ENCODE measurements at places on chromosomes 7 and 10. TPM values are rescaled to one million over a fixed set of nuclear protein-coding genes. Genes with fewer than 3 reads are reported as not detected.

- H3K4me1 ChIP-seq = no peaks in the 10 kb centered on the region
- H3K36me3 ChIP-seq = no peaks in the 10 kb centered on the region
- H3K4me3 ChIP-seq = no peak overlapping the region
- no peaks in the 10 kb centered on the region for H3K27me3 ChIP-seq
These were observed 16.7 kb downstream of the HABP2 start for GRCh38 chr10:113569576-113569975.

DNA sequence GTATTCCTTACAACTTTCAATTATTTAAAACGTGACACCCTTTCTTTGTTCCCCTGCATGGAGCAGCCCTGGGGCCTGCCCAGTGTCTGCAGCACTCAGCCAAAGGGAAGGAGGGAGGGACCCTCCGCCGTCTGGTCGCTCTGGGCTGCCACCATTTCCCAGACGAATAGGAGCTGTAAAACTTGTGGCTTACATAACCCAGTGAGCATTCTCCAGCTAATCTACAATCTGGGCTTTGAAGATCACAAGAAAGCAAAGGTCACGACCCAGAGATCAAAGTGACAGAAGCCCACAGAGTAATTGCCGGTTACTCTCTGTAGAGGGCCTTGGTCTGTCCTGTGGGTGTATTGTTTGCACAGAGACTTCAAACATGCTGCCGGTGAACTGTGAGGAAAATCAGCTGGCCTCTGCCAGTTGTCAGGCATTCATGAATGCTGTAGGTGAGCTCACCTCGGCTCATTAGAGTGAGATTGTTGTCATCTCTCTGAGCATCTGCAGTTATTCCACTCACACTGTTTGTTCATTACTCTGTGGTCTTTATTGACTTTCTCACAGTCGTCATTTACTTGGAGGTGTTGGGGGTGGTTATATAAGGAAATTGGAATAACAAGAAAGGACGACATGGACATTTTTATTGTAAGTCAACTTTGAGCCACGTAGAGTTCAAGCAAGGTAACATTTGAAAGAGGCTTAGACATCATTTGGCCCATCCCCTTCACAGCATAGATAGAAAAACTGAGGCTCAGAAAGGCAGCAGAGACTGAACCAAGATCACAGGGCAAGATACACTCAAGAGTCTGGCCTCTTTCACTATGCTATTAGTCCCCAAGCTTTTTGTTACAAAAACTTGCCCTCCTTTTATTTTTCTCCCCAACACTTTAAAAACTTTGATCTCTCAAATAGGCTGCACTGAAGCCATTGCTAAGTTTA lies 619.8 kb downstream of the LRMDA start:
- no peaks in the 10 kb centered on the region for H3K36me3 ChIP-seq
- peaks cover 11% of the 10 kb centered on the region for H3K4me1 ChIP-seq
- no peak overlapping the region for H3K4me3 ChIP-seq
- no peaks in the 10 kb centered on the region for H3K27me3 ChIP-seq
- no peak for DNase-seq
- H3K27ac ChIP-seq = no peak overlapping the region

DNA sequence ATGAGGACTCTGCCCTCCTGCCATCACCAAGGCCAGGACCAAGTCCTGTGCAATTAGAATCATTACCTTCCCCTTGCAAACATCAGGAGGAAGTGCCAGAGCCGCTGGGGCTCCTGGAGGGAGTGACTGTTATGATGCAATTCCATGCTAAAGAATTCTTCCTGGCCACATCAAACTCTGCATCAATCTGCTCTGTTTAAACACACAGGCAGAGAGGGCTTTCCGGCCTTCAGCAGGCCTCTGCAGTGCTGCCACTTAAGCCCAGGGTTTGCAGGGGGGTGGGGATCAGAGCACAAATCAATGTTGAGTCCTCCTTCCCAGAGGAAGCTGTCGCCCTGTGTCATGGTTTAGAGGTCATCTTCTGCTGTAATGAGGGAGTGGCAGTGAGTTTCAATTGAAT lies 58.1 kb downstream of the CTBP2 start:
- no peaks in the 10 kb centered on the region for H3K4me1 ChIP-seq
- no peak overlapping the region for H3K4me3 ChIP-seq
- H3K27me3 ChIP-seq = no peaks in the 10 kb centered on the region
- H3K36me3 ChIP-seq = peaks cover 24% of the 10 kb centered on the region
- H3K27ac ChIP-seq = no peak overlapping the region
- DNase-seq = no peak

DNA sequence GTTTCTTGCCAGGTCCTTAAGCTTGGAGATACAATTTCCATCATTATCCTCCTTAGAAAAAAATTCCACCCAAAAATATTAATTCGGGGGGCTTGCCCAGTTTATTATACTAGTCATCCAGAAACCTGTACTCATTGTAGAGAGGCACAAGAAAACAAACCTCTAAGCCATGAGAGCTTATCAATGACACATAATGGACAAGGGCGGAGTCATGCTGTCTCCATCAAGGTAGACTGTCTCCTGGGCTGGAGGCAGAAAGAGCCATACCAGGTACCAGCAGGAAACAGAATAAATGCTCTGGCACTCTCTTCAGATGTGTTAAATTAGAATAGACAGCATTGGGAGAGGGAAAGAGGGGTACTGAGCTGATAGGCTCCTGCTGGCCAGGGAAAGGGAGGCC lies 69.8 kb upstream of the GSDME start:
- H3K36me3 ChIP-seq = no peaks in the 10 kb centered on the region
- peak overlapping the region; percentile 71 for H3K27ac ChIP-seq
- DNase-seq = no peak
- peaks cover 20% of the 10 kb centered on the region for H3K4me1 ChIP-seq
- H3K27me3 ChIP-seq = no peaks in the 10 kb centered on the region

DNA sequence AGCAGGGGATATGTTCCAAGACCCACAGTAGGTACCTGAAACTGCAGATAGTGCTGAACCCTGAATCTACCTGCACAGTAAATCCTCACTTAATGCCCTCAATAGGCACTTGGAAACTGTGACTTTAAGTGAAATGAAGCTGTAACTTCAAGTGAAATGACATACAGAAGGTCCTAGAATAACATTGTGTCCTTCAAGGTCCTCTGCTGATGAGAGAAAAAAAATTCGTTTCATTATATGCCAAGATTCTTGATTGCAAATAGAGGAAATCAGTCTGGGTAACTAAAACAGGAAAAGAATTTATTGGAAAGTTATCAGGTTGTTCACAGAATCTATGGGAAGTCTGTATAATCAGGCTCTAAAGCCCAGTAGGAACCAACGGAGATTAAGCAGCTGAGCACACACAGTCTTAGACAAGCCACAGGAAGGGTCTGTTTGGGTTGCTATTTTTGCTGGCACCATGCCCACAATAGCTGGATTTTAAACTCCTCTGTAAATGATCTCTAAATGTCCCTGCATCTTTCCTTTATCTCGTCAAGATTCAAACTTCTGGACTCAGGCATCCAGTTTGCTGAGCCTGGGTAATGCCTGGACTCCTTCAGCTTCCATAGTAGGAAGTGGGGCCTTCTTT lies 57.5 kb downstream of the EXOC4 start:
- H3K4me3 ChIP-seq = no peak overlapping the region
- H3K4me1 ChIP-seq = no peaks in the 10 kb centered on the region
- H3K27me3 ChIP-seq = no peaks in the 10 kb centered on the region
- no peak for DNase-seq
- H3K36me3 ChIP-seq = no peaks in the 10 kb centered on the region

DNA sequence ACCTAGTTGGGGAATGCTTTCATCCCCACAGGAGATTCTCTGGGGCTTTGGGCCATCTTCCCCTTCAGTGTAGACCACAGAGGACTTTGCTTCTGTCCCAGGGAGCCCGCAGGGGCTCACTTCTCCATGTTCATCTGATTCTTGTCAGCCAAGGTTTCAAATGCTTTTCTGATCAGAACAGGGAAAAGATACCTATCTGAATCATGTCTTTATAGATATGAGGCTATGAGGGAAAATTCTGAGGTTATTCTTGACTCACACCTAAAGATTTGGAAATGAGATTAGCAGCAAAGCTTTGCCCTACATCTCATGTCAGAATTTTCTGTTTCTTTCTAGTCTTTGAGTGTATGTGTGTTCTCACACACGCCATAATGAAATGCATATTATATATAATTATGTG lies 53.3 kb downstream of the FIGNL1 start:
- DNase-seq = no peak
- no peak overlapping the region for H3K4me3 ChIP-seq
- no peaks in the 10 kb centered on the region for H3K27me3 ChIP-seq
- peaks cover 5% of the 10 kb centered on the region for H3K4me1 ChIP-seq

GRCh38 chr10:17061418-17061817 lies 68.2 kb downstream of the CUBN start:
- peak overlapping the region; percentile 89 for H3K27ac ChIP-seq
- no peaks in the 10 kb centered on the region for H3K36me3 ChIP-seq
- H3K4me1 ChIP-seq = no peaks in the 10 kb centered on the region
- no peak overlapping the region for H3K4me3 ChIP-seq

- no peak overlapping the region for H3K4me3 ChIP-seq
- H3K36me3 ChIP-seq = no peaks in the 10 kb centered on the region
- no peaks in the 10 kb centered on the region for H3K4me1 ChIP-seq
- DNase-seq = no peak
- no peak overlapping the region for H3K27ac ChIP-seq
These were observed 45.6 kb downstream of the CACNA2D1 start for GRCh38 chr7:82397879-82398524.

DNA sequence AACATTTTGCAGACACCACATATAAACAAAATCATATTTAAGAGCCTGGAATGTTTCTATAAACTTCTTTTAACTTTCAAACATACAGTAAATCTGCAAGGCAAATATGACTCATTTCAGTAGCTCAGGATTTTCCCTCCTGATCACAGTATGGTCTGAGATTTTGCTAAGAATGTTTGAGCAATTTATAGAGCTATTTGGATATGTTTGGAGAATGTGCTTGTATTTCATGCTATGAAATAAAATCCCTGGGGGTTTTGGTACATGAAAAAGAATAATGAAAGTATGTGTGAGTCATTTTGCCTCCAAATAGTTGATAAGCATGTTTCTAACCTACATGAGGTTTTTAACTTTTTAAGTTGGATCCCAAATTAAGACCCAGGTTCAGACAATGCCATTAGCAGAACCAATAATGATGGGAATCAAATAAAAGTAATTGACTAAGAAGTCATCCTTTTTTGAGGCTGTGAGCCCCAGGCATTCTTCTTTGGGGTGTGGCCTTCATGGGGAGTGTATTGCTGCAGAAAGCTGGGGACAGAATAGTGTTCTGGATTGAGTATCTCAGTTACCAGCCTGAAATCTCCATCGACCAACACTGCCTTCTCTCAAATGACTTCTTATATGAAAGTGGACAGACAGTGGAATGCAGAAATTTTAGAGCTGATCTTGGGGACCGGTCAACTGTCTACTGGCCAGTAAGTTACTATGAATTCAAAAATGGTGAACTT lies 66.1 kb upstream of the AGBL3 start:
- no peaks in the 10 kb centered on the region for H3K27me3 ChIP-seq
- H3K36me3 ChIP-seq = no peaks in the 10 kb centered on the region

- no peak overlapping the region for H3K27ac ChIP-seq
- H3K4me1 ChIP-seq = peaks cover 15% of the 10 kb centered on the region
- DNase-seq = no peak
- H3K36me3 ChIP-seq = no peaks in the 10 kb centered on the region
These were observed 42.3 kb downstream of the RHOBTB1 start for GRCh38 chr10:60901561-60902235.

GRCh38 chr10:18293536-18294510 lies 153.6 kb downstream of the CACNB2 start:
- no peaks in the 10 kb centered on the region for H3K4me1 ChIP-seq
- no peak for DNase-seq
- H3K27ac ChIP-seq = no peak overlapping the region
- H3K36me3 ChIP-seq = no peaks in the 10 kb centered on the region
- no peak overlapping the region for H3K4me3 ChIP-seq

DNA sequence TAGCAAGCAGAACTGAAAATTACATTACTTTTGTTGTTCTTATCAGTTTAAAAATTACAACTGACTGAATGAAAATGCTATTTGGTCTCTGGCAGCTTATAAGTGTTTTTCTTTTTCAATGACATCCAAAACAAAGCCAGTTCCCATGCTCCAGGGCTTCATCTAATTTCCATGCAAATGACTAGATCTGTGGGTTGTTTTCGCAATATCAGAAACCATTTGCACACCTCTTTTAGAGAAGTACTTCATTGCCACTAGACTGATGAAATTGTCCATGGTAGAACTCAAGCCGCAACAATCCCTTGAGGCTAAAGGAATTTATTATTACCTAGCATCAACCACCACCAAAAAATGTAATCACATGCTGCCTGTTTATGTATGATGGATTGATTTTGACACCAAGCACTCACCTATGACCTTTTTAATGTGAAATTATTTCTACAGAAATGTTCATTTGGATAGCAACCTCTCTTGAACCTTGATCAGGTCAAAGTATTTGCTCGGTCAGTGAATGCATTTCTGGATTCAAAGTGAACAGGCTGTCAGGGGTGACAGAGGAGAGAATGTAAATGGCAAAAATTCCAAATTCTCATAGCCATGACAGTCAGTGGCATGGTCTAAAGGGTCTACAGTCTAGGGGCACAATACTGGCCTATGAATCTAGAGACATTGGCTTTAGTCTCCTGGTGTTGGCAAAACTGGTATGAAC lies 769.3 kb downstream of the SORCS1 start:
- no peaks in the 10 kb centered on the region for H3K27me3 ChIP-seq
- no peak overlapping the region for H3K27ac ChIP-seq
- no peak for DNase-seq
- H3K4me3 ChIP-seq = no peak overlapping the region

- peaks cover 5% of the 10 kb centered on the region for H3K4me1 ChIP-seq
- no peaks in the 10 kb centered on the region for H3K36me3 ChIP-seq
- H3K4me3 ChIP-seq = no peak overlapping the region
- H3K27ac ChIP-seq = no peak overlapping the region
These were observed 6.8 kb downstream of the AUTS2 start for GRCh38 chr7:69605070-69605469.

GRCh38 chr10:68501691-68502090 lies 25.6 kb downstream of the SLC25A16 start:
- no peaks in the 10 kb centered on the region for H3K4me1 ChIP-seq
- no peak overlapping the region for H3K4me3 ChIP-seq
- H3K36me3 ChIP-seq = no peaks in the 10 kb centered on the region
- H3K27me3 ChIP-seq = no peaks in the 10 kb centered on the region
- no peak for DNase-seq

Gene SLC18A3
- total RNA-seq = not detected

Gene LRRC18
- not detected for total RNA-seq

Gene ZNF485
- 7.9 TPM for total RNA-seq

Gene TFR2
- total RNA-seq = not detected

Gene ZNF853
- total RNA-seq = 8.2 TPM

Gene SMKR1
- not detected for total RNA-seq

Gene MYH16
- total RNA-seq = not detected

Data from tibial nerve (tissue), 4 donors.